HT1080 (cell line): ENCODE measurements at places on chromosomes 3 and 15.

- no peak for DNase-seq
These were observed 38.1 kb downstream of the ST3GAL6 start for GRCh38 chr3:98801043-98801747.

- no peak for DNase-seq
These were observed 322.8 kb downstream of the EDEM1 start for GRCh38 chr3:5510300-5510699.

DNA sequence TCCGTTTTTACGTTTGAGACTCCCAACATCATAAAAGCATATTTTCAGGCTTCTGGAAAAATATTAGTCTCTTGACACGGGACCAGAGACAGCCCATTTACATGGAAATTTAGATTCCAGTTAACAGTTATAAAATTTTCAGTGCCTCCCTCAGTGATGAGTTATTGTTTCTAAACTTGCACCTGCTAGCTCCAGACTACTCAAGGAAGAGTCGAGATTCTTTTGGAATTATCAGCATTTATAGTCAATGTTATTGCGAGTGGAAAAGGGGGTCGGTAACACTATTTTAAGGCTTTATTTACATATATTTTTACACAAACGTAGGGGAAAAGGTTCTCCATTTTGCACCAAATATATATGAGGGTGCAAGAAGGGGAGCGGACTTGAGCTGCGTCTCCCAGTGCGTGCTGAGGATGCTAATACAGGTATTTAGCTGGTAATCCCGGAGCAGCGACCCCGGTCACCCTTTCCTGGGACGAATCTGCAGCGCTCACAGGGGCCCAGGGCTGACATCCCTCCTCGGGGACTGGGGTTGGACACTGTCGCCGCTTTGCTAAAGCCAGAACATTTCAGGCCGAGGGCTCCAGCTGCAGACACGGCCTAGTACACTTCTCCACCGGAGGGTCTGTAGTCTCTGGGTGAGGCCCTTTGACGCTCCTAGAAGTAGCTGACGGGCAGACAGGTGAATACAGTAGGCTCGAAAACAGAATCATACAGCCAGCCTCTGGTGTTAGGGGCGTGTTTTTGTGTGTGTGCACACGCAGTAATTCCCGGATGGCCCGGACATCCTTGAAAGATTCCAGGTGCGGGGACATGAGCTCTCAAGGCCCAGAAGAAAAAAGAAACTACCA, 729 bp upstream of the ZBTB11 start:
- DNase-seq, result no peak

DNA sequence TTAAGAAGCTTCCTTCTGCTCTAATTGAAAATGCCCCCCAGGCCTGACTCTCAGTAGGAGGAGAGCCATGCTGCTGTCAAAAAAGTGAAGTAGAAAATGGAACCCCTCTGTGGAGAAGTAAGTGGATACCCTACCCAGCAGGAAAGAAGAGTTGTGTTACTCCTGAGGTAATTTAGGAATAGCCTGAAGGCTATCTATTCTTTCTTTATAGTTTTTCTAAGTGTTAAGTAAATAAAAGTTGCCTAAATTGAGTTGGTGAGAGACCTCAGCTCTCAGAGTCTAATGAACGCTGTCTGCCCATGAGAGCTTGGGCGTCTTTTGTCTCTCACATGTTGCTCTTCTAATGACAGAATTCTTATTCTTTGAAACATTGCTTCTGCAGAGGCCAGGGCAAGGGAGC, 116.2 kb downstream of the NSUN3 start:
- no peak for DNase-seq

- DNase-seq, result no peak
These were observed 75.5 kb downstream of the ADAMTS9 start for GRCh38 chr3:64612082-64612860.

DNA sequence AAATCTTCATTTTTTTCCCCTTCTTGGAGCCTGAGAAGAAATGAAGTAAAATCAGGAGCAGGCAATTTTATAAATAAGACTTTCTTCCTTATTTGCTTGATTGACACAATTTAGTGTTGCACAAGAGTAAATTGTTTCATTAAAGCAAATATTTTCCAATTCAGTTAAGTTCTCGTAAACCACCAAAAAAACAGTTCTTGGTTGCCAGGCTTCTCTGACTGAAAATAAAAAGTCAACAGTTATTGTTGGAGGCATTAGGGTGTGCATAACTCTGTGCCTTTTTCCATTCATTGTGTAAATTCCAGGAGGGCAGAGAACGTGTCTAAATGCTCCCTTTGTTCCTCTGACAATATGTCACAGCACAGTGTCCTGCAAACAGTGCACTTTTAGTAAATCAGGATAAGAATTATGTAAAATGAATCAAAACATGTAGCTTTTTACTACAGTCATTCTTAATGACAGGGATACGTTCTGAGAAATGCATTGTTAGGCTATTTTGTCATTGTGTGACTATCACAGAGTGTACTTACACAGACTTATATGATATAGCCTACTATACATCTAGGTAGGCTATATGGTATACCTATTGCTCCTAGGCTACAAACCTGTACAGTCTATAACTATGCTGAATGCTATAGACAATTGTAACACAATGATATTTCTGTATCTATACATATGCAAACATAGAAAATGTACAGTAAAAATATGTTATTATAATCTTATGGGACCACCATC, at the start of gene CP:
CP (minus strand) TSS at position 47 of the 735 bp plus-strand sequence; CDS start at position 10, 37 bp downstream.
- no peak for DNase-seq

- no peak for DNase-seq
These were observed 12.2 kb downstream of the MAN2A2 start for GRCh38 chr15:90915216-90915807.

GRCh38 chr3:55659701-55660100, 172.6 kb upstream of the WNT5A start:
- no peak for DNase-seq

GRCh38 chr3:111227216-111227615, 155.6 kb downstream of the NECTIN3 start:
- peak; percentile 94 for DNase-seq

- DNase-seq, result no peak
These were observed 29.5 kb upstream of the SNRK start for GRCh38 chr3:43256714-43257461.

DNA sequence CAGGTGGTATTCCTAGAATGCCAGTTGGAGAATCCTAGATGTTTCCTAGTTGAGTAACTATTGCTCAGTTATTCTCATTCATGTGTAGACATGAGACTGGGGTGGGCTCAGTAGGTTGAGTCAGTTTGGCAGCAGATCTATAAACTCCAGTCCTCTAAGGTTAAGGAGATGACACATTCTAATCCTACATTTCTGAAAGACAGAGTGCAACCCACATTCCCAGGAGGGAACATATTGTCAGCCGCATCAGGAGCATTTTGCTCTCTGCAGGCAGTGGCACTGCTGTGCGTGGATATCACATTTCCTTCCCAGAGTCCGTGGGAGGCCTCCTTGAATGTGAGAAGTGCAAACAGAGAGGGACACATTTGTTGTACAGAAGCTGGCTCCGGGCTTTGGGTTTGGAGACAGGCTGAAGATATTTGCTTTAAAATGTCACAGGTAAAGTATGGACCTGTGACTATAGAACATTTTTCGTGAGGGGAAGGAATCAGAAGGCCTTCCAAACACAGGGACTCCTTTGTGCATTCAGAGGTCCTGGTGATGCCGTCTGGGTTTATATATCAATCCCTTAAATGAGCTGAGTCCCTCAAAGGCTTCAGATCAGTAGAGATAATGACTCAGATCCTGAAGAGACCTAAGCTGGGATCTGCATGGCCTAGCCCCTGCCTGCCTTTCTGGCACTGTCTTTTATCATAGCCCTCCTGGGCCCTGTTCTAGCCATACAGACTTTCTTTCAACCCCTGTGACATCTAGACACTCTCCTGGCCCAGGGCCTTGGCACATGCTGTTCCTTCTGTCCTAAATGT, 156.5 kb downstream of the CADPS start:
- peak; percentile 70 for DNase-seq

GRCh38 chr3:182142928-182143327, 431.2 kb downstream of the SOX2 start:
- no peak for DNase-seq

DNA sequence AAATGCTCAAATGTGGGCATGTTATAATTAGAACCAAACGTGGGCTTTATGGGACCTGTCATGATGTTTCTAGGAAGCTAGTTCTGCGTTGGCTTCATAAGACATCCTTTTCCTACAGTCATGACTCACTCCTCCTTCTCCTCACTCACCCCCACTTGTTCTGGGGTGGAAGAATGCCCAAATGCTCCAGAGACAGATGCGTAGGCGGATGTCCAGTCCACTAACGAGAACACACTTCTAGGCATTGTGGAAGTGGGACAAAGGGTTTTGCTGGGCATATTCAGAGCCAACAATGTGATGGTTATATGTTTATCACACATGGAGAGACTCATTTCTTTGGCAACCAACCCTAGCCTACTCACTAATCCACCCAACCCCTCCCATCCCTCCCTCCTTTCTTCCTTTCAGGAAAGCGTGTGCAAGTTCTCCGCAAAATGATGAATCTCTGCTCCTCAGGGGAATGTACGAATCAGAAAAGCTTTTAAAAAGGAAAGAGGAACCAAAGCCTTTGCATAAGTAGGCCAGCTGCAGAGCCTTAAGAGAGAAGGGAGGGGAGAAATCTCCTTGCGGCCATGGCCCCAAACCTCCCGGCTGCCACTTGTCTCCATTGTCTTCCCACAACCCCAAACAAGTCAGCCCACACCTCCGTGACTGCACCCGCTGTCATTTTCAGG, 123.0 kb upstream of the SPRED1 start:
- peak; percentile 98 for DNase-seq

DNA sequence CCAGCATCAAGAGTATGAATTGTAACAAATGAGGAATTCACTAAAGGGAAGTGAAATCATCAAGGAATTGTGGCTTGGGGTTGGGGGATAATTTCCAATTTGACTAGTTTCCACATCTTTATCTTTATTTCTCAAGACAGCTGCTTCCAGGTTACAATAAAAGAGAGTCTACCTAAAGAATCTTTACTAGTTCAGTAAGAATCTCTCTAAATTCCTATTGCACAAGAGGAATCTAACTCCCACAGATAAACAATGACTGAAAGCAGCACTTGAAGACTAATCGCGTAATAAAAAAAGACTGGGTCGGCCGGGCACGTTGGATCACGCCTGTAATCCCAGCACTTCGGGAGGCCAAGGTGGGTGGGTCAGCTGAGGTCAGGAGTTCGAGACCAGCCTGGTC, 194.4 kb downstream of the KBTBD8 start:
- no peak for DNase-seq

DNA sequence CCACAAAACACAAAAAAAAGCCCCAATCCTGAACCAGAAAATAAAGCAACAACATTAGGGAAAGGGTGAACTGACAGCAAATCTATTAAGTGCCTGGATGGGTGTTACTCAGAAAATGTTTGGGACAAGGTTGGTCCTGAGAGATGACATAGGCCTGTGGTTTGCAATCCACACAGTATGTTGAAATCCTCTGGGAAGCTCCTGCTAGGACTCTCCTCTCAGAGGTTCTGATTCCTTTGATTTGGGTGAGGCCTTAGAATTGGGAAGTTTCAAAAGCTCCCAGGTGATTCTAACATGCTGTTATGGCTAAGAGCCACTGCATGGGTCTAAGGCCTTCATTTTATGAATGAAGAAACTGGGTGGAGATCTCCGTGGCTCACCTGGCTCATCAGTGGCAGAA, 18.4 kb downstream of the CLDN1 start:
- DNase-seq, result no peak

DNA sequence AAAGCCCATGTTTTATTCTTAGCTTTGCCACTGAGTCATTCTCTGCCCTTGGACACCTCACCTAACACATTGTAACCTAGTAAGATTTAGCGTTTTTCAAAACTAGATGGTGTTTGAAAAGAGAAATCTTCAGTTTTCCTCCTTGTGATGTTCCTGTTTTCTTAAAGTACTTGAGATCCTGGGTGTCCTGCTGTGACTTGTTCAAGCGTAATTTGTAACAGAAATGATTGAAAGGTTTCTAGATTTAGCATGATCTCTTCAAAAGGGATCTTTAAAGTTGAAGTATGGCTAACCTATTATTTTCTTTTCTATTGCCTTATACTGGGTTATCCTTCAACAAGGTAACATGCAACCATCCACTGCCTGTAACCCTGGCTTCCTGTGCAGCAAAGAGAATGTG, 32.6 kb upstream of the SPATA16 start:
- no peak for DNase-seq

- no peak for DNase-seq
These were observed 55.6 kb downstream of the TMEM45A start for GRCh38 chr3:100548053-100548452.

- DNase-seq, result no peak
These were observed 197.7 kb downstream of the LSAMP start for GRCh38 chr3:116247605-116248004.

GRCh38 chr3:156132313-156132712, 11.9 kb downstream of the KCNAB1 start:
- DNase-seq, result no peak

DNA sequence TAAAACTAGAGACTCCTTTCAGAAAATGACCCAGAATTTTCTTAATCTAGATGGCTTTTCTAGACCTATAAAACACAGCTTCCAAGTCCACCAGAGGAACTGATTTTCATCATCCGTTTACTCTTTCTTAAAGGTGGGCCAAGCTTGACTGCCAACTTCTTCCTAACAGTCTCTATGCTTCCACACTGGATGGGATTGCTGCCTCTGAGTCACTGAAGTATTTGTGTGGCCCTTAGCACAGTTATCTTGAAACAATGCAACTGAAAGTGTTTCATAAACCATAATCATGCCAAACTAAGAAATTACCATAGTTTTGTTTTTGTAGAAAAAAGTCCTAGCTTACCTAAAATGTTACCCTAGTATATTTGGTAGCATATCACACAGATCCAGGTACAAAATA, 985.7 kb downstream of the TUSC7 start:
- peak; percentile 39 for DNase-seq

DNA sequence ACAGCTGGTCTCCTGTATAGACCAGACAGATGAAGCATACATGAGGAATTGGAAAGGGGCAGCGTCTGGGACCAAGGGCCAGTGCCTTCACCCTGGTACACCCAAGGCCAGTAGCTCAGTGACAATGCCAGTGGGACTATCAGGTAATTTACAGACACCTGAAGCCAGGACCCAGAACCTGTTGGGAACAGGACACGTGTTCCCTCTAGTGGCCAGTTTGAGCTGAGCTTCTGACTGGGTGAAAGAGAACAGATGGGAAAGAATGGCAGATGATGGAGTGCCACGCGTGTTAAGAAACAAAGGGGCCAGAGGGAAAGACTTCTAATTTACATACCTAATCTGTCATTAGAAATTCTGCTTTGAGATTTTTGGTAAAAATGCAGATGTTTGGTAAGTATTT, 5.1 kb upstream of the SLC25A38 start:
- peak; percentile 37 for DNase-seq

DNA sequence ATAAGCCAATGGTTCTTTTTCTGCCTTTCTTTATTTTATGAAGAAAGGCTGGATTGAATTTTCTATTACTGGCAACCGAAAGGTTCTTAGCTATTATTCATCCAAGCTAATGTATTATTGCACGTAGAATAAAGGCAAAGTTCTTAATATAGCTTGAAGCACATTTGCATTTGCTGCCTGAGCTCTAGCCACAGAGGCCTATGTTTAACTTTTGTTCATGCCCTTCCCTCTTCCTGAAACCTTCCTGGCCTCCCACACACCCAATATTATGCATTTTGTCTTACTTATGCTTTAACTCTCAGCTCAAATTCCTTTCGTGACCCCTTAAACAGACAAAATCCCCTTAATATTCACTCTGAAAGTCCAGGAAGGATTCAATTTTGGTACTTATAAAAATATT, 71.0 kb upstream of the ZNF280D start:
- no peak for DNase-seq

- no peak for DNase-seq
These were observed 37.4 kb downstream of the PRKCD start for GRCh38 chr3:53198256-53198977.

GRCh38 chr3:194250098-194251002, 100.8 kb downstream of the CPN2 start:
- DNase-seq, result no peak

- DNase-seq, result peak; percentile 10
These were observed 10.5 kb downstream of the TTC23 start for GRCh38 chr15:99238849-99239248.
